Fibroblast of the aortic adventitia (primary cell): ENCODE measurements at places on chromosomes 5 and 9.
A peak's percentile ranks its signal among the peaks of the same experiment; 100 is the strongest.

GRCh38 chr5:174736331-174736721 lies 11.9 kb downstream of the MSX2 start:
- DNase-seq = peak; percentile 9

- peak; percentile 33 for DNase-seq
These were observed 483 bp downstream of the G3BP1 start for GRCh38 chr5:151772029-151772845.

- DNase-seq = no peak
These were observed 3.2 kb upstream of the TMEM268 start for GRCh38 chr9:114607671-114608524.

GRCh38 chr5:1185629-1186350 lies 15.6 kb upstream of the SLC6A19 start:
- DNase-seq = no peak

GRCh38 chr5:61098251-61098995 lies 63.8 kb downstream of the SMIM15 start:
- no peak for DNase-seq

- DNase-seq = peak; percentile 72
These were observed 45.5 kb upstream of the SPATA31E1 start for GRCh38 chr9:87836951-87837705.

DNA sequence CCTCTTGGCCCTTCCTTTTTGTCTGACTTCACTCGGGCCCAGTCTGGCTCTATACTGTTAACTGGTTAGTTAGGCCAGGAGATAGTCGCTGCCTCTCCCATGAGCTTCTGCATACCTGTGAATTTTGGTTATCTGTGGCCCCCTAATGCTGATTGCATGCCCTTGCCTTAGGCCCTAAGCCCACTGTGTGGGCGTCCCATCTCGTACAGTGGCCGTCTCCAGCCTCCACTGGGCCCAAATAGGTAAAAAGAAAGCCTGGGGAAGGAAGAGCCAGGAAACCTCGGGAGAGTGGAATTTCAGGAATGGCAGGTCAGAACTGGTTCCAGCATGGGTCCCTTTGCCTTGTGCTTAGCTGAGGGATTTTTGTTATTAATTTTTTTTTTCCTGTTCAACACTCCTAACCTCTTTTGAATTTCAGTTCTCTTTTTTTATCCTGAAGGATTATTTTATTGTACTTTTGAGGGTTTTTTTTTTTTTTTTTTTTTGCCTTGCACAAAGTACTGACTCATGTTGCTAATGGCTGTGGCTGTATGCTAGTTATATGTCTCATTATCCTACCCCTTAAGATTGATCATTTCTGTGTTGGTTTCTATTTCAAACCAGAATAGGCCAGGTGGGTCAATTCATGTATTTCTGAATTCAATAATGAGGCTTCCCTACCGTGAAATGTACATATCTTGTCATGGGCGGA lies 3.4 kb downstream of the PRRC2B start:
- peak; percentile 36 for DNase-seq

- no peak for DNase-seq
These were observed 84.3 kb downstream of the SLF1 start for GRCh38 chr5:94702729-94703128.

GRCh38 chr5:55758231-55758630 lies 20.4 kb downstream of the DDX4 start:
- DNase-seq = no peak

GRCh38 chr5:43497311-43498104 lies 13.8 kb upstream of the TMEM267 start:
- no peak for DNase-seq

- no peak for DNase-seq
These were observed 84.0 kb downstream of the STK10 start for GRCh38 chr5:172104021-172104420.

DNA sequence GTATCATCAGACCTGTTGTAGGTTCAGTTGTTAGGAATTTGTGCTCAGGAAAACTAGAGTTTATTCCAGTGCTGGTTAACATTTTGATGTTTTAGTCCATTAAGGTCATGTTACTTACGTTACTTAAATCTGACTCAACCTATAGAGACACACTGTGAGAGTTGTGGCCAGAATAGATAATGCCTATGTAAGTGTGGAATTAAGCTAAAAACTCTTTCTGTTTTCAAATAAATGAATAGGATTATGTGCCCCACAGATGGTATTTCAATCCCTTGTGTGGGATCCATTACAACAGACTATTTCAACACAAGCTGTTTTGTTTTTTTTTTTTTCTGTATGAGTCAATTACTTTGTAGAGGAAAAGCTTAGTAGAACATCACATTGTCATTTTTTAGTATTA lies 68.1 kb downstream of the MEGF10 start:
- peak; percentile 8 for DNase-seq

GRCh38 chr9:129776938-129777768 lies 24.3 kb upstream of the PTGES start:
- peak; percentile 99 for DNase-seq

DNA sequence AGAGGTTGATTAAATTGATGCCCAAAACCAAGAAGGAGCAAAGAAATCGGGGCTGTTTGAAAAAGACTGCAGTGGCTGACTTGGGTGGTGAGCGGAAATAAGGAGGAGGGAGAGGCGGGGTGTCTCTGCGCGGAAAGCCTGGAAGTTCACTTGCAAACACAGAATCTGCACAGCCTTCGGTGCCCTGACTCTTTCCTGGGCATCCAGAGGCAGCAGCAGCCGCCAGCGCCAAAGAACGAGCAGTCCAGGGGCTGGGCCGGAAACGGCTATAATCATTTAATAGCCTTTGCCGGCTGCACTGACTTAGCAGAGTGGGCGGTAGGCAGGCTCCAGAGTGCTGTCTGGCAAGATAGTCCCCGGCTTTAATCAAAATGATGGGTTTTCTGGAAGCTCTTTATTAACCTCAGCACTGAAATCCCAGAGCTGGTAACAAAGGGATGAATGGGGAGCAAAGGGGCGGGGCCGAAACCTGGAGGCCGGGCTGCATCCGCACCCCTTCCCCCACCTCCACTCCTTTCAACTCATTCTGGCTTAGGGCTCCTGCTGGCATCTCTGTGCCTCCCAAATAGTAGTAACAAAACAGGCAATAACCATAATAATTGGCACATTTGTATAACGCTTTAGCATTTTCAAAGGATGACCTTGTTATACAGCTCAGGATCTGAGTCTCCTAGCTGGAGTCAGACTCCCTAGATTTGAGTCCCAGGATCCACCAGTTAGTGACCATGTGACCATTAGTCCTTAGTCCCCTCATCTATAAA lies 35.7 kb downstream of the PCDHAC2 start:
- DNase-seq = no peak

- peak; percentile 58 for DNase-seq
These were observed 34.1 kb downstream of the SIL1 start for GRCh38 chr5:139164020-139164419.

- DNase-seq = no peak
These were observed 156.9 kb upstream of the NR3C1 start for GRCh38 chr5:143560378-143560777.

DNA sequence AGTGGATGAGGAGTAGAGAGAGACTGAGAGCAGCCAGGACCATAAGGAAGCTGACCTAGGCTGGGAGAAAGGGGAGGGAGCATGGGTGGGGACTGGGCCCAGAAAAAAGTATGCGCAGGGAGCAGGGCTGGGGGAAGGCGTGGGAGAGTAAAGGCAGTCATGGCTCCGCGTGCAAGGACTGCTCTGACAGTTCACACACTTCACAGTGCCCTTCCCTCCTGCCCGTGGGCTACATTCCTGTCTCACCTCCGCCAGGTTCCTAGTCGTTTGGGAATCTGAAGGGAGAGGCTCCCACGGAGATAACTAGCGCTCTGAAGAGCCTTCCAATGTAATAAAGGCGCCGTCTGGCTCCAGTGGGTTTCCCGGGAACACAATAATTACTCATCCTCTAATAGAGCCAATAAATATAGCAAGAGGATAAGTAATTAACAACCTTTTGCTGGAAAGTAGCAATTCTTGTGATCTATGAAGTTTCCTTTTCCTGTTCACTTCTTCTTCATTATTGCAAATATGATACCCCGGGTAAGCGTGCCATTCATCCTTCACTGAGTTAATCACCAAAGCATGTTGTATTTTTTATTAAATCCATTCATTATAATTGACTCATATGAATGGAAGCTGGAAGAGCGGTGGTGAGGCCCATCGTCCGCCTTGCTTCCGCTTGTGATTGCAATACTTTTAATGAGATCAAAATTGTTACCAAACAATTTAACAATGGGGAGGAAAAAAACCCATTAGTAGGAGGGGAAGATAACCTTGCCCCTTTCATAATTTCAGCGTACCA lies 39.3 kb downstream of the TTLL11 start:
- DNase-seq = no peak

GRCh38 chr5:53161876-53162275 lies 52.3 kb upstream of the MOCS2 start:
- DNase-seq = peak; percentile 37

- no peak for DNase-seq
These were observed 59.0 kb upstream of the BOD1 start for GRCh38 chr5:173675287-173675996.
